ENCODE measurements at places on chromosomes 2 and 18. TPM values are rescaled to one million over a fixed set of nuclear protein-coding genes. Genes with fewer than 3 reads are reported as not detected.

DNA sequence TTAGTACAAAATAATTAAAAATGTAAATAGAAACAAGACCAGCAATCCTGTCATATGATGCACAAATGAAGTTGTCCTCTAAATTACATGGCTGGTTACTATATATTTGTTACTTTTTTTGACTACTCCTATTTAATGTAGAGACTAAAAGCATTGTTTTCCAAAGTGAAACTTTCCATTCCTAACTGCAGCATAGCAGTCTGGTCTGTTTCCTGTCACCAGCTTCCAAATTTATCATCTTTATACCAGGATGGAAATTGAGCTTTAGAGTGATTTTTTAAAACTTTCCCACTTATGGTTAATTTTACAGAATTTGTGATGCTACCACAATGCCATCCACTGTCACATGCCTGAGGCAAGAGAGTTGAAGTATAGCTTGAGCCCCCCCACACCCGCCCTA is 33.5 kb upstream of the RAB27B start:
- DNase-seq = no peak

DNA sequence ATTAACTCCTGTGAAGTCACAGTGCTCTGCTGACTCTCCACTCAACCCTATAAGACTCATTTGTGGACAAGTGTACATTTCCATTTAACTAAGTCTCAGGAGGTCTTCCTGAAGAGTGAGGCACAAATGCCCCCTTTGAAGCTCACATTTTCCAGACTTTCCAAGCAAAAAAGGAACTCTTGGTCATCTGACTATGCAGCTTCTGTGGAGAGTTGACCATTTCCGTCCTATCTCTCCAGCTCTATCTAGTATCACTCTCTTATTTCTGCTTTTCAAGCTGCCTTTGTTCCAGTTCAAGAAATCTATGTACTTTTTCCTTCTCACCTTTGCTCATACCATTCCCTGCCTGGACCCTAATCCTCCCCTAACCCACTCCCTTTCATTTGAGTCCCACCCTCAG is 77.0 kb downstream of the ANTXR1 start:
- no peak for DNase-seq

- DNase-seq = no peak
Measured at GRCh38 chr18:10064267-10064666, 150.5 kb downstream of the VAPA start.

DNA sequence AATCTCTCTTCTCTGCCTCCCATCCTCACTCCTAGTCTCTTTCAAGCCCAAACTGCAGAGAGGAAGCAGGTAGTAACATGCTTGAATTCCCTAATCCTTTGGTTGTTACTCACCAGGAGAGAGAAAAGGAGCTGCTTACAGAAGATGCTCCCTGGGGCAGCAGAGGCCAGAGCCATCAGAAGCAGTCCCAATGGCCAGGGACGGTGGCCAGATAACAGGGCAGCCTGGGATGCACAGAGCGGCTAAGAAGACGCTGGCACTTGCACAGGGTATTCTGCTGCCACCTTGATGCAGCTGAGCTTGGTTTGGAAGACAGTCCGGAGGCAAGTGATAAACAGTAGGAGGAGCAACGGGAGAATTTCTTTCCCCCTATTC is 250 bp downstream of the DSC1 start:
- no peak for DNase-seq

The SERPINB12 gene
- polyA plus RNA-seq = 0.53 TPM

The MARCO gene
- 1.4 TPM for polyA plus RNA-seq

The CD8B2 gene
- polyA plus RNA-seq = 0.04 TPM

The VWC2L gene
- not detected for polyA plus RNA-seq

The GREB1L gene
- polyA plus RNA-seq = 10.6 TPM

All from forelimb muscle (tissue), 1 donor.